ENCODE measurements at places on chromosomes 5 and 9.

GRCh38 chr9:124551472-124552272 lies 44.5 kb upstream of the NR5A1 start:
- no peak for DNase-seq

GRCh38 chr9:89603767-89604665 lies 796 bp upstream of the GADD45G start:
- peak; percentile 18 for DNase-seq

- DNase-seq = no peak
These were observed 177.9 kb downstream of the PCSK1 start for GRCh38 chr5:96254980-96255691.

DNA sequence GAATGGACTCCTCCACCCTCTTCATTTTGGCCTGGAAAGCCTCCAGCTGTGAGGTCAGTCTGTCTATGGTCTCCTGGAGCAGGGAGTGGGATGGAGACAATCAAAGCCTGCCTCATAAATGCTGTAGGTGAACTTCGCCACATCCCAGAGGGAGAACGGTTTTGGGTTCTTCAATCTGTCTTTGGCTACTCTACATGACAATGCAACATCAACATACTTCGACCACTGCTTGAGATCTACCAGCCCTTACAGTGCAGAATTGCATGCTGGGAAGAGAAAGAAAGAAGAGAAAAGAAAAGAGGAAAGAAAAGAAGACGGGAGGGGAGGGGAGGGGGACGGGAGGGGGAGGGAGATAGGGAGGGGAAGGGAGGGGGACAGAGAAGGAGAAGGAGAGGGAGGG lies 28.5 kb upstream of the ANXA6 start:
- no peak for DNase-seq

GRCh38 chr5:68315679-68316271 lies 100.2 kb downstream of the PIK3R1 start:
- DNase-seq = peak; percentile 13

- no peak for DNase-seq
These were observed 5.0 kb upstream of the IRX4 start for GRCh38 chr5:1887588-1888360.

GRCh38 chr9:128163523-128164306 lies 3.6 kb downstream of the BBLN start:
- no peak for DNase-seq

DNA sequence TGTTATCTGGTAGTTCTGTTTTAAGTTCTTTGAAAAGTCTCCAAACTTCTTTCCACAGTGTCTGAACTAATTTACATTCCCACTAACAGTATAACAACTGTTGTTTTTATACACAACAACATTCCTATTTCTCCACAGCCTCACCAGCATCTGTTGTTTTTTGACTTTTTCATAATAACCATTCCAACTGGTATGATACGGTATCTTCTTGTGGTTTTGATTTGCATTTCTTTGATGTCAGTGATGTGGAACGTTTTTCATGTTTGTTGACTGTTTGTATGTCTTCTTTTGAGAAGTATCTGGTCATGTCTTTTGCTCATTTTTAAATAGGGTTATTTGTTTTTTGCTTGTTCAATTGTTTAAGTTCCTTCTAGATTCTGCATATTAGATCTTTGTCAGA lies 12.6 kb upstream of the GRAMD2B start:
- no peak for DNase-seq

DNA sequence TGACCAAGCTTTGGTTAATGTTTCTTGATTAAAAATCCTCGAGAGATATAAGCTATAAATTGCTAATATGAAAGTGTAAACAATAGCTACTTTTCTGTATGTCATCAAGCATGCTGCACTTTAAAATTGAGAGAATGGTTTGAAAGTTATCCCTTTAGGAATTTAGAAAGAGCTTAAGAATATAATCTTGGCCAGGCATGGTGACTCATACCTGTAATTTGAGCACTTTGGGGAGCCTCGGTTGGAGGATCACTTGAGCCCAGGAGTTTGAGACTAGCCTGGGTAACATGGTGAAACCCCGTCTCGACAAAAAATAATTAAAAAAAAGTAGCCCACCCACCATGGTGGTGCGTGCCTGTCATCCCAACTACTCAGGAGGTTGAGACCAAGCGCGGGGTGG lies 12.2 kb upstream of the MROH2B start:
- DNase-seq = no peak

- no peak for DNase-seq
These were observed 215.0 kb upstream of the PANK3 start for GRCh38 chr5:168793841-168794837.

GRCh38 chr5:21919414-21920022 lies 933.6 kb downstream of the CDH12 start:
- DNase-seq = no peak

DNA sequence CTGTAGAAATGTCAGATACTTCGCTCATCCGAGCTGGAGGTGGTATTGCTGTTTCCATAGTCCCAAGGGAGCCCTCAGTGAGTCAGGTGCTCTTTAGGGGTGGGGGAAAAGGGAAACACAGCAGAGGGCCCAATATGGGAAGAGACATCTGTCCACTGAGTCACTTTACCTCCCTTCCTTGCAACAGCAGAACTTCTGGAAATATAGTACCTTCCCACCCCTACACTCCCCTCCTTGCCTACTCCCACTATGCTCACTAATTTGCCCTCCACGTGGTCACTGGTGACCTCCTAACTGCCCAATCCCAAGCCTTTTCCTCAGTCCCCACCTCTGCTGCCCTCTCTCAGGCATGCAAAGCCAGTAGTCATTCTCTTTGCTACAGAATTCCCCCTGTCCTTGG lies 1.9 kb downstream of the HK3 start:
- no peak for DNase-seq

GRCh38 chr9:81898851-81899250 lies 29.4 kb upstream of the SPATA31D4 start:
- DNase-seq = no peak

- no peak for DNase-seq
These were observed 5.2 kb downstream of the EXOC3 start for GRCh38 chr5:448061-448765.

DNA sequence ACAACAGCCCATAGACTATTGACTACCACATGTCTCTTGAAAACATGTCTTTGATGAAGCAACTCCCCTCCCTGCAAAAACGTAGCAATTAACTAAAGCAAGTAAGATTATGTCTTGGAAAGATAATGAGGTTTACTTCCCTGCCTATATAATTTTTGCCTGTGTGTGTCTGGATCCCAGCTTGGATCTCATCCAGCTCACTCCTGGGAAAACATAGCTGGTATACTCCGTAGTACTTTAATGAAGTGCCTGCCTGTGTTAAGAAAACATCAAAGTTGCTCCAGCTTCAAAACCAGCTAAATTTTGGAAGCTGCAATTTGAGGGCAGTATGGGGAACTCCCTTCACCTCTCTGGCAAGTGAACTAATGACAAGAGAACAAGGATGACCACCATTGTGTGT lies 182.6 kb upstream of the C9orf72 start:
- no peak for DNase-seq

DNA sequence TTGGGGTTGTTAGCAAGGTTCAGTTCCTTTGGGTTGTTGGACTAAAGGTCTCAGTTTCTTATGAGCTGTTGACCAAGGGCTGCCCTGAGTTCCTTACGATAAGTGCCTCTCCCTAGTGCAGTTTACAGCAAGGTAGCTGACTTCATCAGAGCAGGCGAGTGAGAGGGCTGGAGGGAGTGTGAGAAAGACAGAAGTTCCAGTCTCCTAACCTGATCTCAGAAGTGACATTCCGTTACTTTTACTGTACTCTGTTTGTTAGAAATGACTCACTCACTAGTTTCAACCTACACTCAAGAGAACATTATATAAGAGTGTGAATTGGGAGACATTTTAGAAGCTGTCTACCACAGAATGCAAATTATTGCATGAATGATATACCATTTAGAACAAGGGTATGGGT lies 21.2 kb upstream of the IL31RA start:
- DNase-seq = no peak

DNA sequence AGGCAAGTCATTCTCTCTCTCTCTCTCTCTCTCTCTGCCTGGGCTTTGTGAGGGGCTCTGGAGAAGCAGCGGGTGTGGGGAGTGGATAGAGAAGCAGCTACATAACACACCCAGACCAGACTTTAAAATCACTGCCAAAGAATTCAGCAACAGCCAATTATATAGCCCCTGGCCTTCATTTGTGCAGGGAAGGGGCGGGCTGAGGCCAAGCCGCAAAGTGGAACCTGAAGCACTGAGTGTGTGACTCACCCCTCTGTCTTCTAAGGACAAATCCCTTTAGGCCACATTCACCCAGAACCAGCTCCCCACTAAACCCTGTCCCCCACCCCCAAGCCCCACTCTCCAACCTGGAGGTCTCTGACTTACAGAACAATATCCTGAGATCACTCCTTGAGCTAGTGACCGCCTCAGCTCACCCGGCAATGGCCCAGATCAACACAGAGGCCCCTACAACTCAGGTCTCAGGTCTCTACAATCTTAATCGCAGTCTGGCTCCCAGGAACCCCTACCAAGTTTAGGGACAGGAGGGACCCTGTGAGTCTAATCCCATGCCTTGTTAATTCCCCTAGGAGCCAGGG lies 6.0 kb downstream of the B4GALT1 start:
- peak; percentile 48 for DNase-seq

DNA sequence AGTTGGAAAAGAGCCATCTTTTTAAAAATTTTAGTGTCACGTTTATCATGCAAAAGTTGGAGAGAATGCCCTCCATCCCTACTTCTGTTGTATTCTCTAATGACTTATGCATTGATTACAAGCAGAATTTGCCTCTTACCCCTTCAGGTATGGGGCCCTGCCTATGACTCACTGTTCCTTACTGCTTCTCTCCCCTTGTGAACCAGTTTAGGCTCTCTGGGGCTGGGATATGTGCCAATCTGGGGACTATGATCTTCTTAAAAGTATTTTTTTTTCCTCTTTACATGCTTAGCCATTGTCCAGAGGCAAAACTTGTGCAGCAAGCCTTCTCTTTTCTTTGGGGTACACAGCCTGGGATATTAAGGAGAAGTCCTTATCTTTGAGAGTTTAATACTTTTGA lies 37.4 kb downstream of the CAMK4 start:
- DNase-seq = no peak

- DNase-seq = no peak
These were observed 1937.1 kb upstream of the WWC1 start for GRCh38 chr5:166354332-166354731.

DNA sequence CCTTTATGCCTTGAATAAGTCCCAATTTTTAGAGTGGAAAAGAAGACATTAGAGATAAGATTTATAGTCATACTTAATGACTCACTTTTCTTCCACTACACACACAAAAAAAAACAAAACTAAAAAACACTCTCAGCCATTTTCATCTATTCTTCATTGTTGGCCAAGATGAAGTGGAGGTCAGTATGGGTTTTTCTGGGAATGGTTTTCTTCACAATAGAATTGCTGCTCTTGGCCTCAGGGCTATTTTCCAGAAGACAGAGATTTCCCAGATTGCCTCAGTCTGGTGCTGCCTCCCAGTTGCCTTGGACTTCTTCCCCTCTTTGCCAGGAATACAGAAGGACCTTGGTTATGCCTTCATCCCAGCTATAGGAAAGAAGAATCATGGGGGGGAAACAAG lies 463.7 kb downstream of the TMEM232 start:
- no peak for DNase-seq

GRCh38 chr5:1390861-1391600 lies 46.1 kb upstream of the CLPTM1L start:
- DNase-seq = no peak

GRCh38 chr9:93890436-93890935 lies 64.7 kb downstream of the BARX1 start:
- DNase-seq = no peak

- no peak for DNase-seq
These were observed 245.7 kb upstream of the NR4A3 start for GRCh38 chr9:99576002-99576401.

All from activated effector memory CD4-positive, alpha-beta T cell treated with Interleukin-2 at 50 U/mL for 16 hours (primary cell).